ENCODE measurements at places on chromosomes 16 and 17.

DNA sequence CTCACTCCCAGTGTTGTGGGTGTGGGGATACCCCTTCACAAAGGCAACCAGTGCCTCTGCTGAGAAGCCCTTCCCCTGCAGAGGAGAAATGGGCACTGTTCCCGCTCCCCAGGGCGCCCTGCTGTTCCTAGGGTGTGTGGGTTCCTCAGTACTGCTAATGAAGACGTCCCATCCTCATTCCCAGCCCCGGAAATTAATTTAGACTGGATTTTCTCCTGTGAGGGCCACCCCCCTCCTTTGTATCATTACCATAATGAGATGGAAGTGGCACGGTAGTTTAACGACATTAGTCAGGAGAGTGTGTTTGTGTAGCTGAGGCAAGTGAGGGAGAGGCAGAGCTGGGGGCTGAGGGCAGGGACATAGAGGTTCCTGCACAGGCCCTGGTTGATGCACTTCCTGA, 53.2 kb downstream of the PIPOX start:
- no peak for DNase-seq

- DNase-seq = no peak
Observed at GRCh38 chr16:11392041-11392581, 46.9 kb downstream of the RMI2 start.

GRCh38 chr16:77584205-77584859, 138.0 kb upstream of the NUDT7 start:
- DNase-seq = peak; percentile 42

DNA sequence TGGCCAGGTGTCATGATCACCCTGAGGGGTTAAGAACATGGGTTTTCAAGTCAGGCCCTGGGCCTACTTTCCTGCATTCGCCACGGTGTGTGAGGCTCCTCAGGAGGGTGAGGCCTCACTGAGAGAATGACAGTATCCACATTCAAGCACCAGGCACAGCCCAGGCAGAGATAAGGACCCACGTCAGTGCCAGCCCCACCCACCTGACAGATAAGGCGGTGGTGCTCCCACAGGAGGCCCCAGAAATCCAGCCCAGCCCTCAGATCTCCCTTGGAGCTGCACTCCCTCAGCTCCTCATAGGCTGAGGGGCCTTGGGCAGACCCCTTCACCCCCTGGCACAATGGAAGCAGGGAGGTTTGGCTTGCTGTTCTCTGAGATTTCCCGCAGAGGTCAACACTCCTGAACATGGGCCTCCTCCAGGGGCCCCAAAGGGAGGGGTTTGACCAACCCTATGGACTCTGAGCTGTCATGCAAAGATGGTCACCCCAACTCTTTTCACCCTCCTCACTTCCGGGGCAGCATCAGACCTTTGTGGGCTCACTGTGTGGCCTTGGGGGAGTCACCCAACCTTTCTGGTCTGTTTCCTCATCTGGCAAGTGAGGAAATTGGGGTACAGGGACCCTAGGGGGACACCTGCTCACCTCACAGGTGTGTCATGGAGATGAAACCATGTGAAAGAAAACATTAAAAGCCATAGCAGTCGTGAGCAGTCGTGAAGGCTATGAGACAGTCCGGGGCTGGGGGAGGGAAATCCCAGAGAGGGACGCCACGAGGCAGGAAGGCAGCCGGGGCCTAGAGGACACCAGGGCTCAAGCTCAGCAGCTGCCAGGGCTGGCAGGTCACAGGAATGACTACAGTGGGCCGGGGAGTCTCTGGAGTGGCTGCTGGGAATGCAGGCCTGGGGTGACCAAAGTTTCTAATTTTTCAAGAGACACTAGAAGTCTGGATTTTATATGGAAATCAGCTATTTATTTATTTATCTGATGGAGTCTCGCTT, 15.4 kb downstream of the PLLP start:
- DNase-seq = no peak

DNA sequence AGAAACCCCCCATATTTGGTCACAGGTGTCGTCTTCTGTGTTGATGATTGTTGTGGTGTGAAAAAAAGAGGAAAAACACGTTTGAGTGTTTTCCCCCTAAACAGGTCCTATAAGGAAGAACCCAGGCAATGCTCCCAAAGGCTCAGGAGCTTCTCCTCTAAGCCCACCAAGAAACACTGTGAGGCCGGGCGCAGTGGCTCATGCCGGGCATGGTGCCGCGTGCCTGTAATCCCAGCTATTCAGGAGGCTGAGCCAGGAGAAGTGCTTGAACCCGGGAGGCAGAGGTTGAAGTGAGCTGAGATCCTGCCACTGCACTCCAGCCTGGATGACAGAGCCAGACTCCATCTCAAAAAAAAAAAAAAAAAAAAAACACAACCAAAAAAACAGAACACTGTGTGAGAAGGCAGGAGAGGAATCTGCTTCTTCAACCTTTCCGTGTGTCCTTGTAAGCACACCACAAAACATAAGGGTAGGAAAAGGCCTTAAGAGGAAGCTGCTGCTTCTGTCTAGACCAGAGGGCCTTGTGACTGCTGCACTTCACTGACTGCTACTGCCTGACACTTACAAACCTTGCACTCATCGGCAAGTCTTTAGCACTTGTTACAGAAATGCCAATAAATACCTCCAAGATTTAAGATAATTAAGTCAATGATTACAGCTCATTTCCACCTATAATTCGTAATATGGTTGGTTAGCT, 9.3 kb downstream of the JPT1 start:
- no peak for DNase-seq

DNA sequence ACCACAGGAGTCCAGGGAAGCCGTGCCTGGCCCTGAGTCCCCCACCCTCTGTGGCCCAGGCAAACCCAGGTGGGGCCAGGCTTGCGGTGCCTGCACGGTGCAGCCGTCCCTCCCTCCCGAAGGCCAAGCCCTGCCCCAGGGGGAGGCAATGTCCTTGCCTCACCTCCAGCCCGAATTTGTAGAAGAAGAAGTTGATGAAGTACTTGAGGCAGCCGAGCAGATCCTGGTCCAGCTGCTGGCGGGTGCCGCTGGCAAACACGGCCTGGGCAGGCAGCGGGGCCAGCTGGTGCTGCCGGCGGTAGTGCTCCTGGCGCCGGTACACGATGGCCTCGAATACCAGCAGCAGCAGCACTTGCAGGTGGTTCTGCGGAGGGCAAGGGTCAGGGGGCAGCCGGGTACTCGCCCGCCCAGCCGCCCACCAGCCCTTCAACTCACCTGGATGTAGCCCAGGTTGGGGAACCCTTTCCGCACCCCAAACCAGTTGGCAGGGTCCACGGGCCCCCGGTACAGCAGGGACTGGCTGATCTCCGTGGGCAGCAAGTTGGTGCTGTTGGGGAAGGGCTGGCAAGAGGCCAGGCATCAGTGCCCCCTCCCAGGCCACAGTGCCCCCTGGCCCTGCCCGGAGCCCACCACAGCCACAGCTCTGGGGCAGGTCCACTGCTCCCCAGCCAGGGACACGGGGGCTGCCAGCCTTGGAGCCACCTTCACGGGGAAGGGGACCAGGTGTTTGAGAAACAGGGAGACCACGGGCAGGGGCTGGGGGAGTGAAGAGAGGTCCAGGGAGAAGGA, 26.1 kb downstream of the CTU2 start:
- DNase-seq = no peak

DNA sequence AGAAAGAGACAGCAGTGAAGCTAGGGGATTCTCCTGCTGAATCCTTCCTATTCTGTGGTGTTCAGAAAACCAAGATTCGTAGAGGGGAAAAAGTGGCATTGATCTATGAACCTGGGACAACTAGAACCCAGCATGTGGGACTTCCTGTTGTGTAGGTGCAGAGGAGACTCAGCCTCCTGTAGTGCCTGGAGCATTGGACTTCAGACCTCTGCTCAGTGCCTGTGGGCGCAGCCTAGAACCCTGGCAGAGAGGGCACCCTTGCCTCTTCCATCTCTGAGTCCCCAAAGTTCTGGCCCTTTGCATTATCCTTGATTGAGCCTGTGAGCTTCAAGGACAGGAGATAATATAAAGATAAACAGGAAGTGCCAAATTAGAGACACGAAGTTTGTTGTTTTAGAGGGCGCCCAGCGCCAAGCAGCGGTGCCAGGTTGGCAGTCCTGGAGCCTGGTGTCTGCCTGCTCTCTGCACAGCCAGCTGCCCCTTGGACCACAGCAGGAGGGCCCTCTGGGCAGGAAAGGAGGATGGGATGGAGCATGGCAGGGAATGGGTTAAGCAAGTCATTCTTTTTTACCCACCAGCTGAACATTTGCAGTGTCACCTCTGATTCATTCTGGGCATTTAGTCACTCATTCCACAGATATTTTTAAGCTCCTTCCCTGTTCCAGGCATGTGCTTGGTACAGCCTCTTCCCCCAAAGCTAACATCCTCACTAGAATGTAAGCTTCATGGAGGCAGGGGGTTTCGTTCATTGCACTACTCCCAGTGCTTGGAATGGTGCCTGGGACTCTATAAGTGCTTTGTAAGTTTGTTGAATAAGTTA, 11.9 kb upstream of the SP6 start:
- DNase-seq = no peak

- no peak for DNase-seq
Observed at GRCh38 chr17:9307313-9307998, 268.2 kb downstream of the STX8 start.

GRCh38 chr16:13322336-13322735, 420.9 kb downstream of the SHISA9 start:
- peak; percentile 58 for DNase-seq

DNA sequence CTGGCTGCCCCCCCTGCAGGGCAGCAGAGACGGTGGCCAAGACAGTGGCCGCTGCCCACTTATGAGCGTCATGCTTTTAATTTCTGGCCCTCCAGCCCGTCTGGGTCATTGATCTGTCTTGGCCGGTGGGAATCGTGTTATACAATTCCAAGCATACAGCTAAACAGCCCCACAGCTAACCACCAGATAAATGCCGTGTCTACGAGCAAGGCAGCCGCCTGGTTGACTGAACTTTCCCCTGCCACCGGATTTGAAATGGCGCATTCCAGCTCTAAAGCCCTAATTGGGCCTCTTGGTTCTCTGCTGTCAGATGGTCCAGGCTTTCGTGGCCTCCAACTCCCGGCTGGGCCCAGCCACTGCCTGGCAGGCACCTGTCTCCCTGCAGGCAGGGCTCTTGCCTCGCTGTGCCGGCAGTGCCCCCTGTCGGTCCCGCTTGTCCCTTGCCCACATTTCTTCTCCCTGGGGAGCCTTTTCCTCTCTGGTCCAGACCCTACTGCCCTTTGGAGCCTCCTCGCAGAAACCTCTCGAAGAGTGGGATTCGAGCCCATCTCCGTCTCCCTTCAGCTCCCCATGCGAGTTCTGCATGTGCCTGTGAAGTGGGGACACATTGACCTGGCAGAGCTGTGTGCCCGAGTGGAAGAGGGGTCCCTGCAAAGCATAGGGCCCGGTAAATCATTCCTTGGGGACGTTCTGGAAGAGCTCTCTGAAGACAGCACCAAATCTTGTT, 1.8 kb upstream of the RBFOX3 start:
- peak; percentile 61 for DNase-seq

DNA sequence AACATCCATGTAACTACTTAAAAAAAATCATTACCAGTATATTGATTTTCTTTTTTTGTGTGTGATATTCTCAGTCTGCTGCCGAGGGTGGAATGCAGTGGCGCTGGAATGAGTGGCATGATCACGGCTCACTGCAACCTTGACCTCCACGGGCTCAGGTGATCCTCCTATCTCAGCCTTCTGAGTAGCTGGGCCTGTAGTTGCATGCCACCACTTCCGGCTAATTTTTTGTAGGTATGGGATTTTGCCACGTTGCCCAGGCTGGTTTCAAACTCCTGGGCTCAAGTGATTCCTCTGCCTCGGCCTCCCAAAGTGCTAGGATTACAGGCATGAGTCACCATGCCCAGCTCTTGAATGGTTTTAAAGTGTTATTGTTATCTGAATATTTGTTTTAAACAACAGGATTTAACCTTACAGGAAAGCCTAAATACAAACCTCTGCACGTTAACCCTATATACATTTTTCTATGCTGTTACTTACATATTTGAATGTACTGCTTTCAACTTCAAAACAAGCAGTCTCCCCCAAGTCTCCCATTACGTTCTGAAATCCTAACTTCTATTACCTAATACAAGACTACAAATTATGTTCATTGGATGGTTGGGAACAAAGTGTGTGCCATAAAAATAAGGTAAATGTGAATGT, 61.7 kb downstream of the KPNA2 start:
- no peak for DNase-seq

- no peak for DNase-seq
Observed at GRCh38 chr16:27341549-27341948, 27.8 kb downstream of the IL4R start.

DNA sequence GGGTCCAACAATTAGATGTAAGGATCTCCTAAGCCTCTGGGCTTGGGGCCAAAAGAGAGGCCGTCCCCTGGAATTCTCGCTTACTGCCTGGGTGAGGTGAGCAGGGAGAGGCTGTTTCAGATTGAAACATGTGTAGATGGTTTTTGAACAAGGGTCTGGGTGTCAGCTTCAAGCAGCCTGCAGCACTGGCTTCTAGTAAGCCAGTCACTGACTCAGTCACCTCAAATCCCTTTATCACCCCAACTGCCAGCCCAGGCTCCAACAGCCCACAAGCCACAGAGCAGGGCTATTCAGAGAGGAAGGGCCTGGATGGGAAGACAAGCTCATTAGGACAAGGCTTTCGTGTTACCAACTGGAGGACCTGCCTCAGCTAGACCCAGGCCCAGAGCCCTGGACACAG, 180.2 kb downstream of the CCT6B start:
- no peak for DNase-seq

Measured in NT2/D1 (cell line).